ENCODE measurements at places on chromosomes 4 and X.

DNA sequence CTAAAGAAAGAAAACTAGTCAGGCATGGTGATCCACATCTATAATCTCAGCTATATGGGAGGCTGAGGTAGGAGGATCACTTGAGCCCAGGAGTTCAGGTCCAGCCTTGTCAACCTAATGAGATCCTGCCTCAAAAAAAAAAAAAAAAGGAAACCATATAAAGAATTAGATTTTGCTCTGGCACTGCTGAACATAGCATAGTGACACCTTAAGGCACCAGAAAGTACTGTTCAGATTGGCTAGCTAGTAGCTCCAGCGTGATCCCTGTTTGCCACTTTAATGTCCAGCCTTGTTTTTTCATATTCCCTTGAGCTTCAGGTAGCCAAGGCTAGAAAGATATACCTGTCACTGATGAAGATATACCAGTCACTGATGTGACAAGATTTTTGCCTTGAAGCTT lies 34.1 kb downstream of the EXOC1 start:
- DNase-seq: no peak

GRCh38 chr4:186286581-186286980 lies 20.6 kb downstream of the F11 start:
- DNase-seq: no peak

GRCh38 chrX:29652484-29652883 lies 562.9 kb upstream of the MAGEB2 start:
- peak; percentile 65 for DNase-seq

DNA sequence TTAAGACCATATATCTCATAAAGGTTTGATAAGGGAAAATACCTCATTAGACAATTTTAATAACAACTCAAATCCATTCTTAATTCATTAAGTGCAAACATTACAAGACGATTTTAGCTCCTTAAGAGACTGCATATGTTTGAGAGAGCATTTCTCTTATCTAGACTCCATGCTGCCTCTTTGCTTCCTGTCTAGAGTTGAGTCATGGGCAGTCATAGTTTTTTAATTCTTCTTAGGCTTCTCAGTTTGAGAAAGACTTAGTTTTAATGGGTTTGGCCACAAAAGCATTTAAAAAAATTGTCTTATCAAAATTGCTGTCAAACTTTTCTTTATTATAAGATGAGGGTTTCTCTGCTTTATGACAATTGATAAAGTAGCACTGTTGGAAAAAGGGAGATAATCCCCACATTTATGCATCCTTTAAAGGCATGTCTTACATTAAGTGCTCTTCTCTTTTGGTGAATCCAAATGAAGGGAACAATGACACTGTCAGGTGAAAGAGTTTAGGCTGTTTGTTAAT lies 713.4 kb downstream of the PCDH18 start:
- peak; percentile 11 for DNase-seq

GRCh38 chr4:183773790-183774189 lies 114.7 kb downstream of the TRAPPC11 start:
- DNase-seq: no peak

GRCh38 chr4:147954850-147955249 lies 223.0 kb downstream of the ARHGAP10 start:
- peak; percentile 41 for DNase-seq

DNA sequence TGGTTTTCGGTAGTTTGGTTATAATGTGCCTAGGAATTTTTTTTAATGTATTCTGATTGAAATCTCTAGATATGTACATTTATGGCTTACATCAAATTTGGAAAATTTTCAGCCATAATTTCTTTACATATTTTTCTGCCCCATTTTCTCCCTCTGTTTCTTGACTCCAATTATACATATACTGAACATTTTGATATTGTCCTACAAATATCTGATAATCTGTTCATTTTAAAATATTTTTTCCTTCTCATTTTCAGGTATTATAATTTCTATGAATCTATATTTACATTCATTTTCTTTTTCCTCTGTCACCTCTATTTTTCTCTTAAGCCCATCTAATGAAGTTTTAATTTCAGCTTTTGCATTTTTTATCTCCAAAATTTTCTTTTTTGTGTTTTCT lies 82.7 kb upstream of the TMLHE start:
- no peak for DNase-seq

Measured in adipocyte (in vitro differentiated cells).